Hindlimb muscle (tissue), 1 donor: ENCODE measurements at places on chromosomes 1 and 21. TPM values are rescaled to one million over a fixed set of nuclear protein-coding genes. Genes with fewer than 3 reads are reported as not detected.

DNA sequence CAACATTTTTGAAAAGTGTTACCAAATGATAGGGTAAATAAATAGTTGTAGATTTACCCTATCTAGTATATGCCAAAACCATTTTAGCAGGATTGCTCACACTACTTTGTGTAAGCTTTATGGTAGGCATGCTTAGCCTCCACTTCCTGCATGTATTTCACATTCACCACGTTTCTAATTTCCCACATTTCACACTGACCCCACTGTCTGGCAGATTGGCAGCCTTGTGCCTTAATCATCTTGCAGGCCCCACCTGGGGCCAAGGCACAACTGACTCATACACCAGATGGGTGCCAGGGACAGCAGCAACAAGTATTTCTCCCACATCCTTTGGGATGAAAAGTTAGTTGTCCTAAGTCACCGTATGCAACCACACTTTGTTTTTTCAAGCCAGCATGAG lies 21.2 kb upstream of the CENPF start:
- DNase-seq, result no peak

Gene CATSPERE
- 0.93 TPM for polyA plus RNA-seq

Gene CAMK1G
- not detected for polyA plus RNA-seq

Gene REN
- polyA plus RNA-seq, result not detected

DNA sequence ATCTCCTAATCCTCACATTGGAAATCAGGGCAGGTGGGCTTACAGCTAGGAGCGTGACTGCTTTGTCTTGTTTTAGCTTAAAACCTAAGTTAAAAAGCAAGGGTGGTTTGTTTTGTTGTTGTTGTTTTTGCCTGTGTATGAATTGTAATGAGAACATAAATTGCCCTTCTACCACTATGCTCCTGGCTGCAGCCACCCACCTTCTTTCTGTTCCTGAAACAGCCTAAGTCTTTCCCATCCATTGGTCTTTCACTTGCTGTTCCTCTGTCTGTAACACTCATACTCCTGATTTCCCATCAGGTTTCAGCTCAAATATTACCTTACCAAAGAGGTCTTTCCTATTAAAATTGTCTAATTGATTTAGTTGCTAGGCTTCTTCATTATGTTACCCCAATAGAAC lies 604 bp upstream of the TMEM79 start:
- no peak for DNase-seq

Gene ERG
- 18.2 TPM for polyA plus RNA-seq

- DNase-seq, result no peak
These were observed 168.6 kb upstream of the KCNK2 start for GRCh38 chr1:214913966-214914365.

GRCh38 chr1:36663772-36664430 lies 181.2 kb upstream of the CSF3R start:
- DNase-seq, result no peak

GRCh38 chr21:46088189-46088588 lies 9.7 kb upstream of the COL6A2 start:
- DNase-seq, result no peak

Gene CFAP45
- 0.40 TPM for polyA plus RNA-seq

DNA sequence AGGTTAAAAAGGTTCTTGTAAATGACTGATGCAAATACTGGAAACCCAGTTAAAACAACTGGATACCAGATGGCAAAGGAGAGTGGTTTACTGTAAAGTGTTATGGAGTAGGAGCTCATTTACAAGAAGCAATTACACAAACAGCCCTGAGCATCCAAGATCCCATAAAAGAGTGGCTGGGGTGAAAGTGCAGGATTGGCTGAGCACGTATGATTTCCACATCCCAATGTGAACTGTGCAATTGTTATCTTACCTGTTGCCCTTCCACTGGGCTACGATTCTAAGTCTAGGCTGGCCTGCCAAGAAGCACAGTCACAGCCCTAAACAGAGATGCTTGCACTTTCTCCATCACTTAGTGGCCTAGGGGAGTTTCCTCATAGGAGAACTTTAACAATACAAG lies 277.6 kb upstream of the RUNX1 start:
- no peak for DNase-seq

DNA sequence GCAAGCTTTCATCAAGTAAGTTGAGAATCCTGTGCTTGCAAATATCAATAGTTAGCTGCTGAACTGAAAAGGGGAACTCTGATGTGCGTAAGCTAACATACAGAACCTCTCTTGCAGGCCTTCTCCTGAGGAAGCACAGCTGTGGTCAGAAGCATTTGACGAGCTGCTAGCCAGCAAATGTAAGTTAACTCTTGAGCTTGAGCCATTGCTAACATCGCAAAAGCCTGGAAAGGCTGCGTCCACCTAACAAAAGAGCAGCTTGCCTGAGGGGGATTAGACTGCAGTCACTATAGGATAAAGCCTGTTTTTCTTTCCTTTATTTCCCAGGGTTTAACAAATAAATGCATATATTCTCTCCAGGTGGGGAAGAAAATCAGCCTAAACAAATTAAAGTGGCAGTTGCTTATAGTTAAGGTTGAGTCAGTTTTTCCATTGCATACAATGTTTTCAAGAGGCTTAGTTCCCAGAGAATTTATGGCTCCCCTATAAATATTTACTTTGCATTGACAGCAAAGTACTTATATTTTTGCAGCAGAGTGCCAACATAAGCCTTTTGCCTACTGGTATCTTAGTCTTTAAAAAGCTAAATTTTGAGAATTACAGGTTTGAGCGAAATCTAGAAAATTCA lies 1.5 kb downstream of the RGS2 start:
- peak; percentile 39 for DNase-seq

- DNase-seq, result no peak
These were observed 4.3 kb upstream of the S100A8 start for GRCh38 chr1:153395136-153395685.
